ENCODE measurements at places on chromosomes 7 and 10. TPM values are rescaled to one million over a fixed set of nuclear protein-coding genes. Genes with fewer than 3 reads are reported as not detected.

Gene LRRC17
- 1.6 TPM for total RNA-seq

Gene TSPAN12
- total RNA-seq, result 17.3 TPM

GRCh38 chr10:70465832-70466231 is 12.7 kb upstream of the PALD1 start:
- H3K36me3 ChIP-seq, result no peaks in the 10 kb centered on the region
- no peak overlapping the region for H3K4me3 ChIP-seq
- H3K27ac ChIP-seq, result no peak overlapping the region

- DNase-seq, result no peak
- peaks cover 36% of the 10 kb centered on the region for H3K36me3 ChIP-seq
- peaks cover 2% of the 10 kb centered on the region for H3K4me1 ChIP-seq
- no peak overlapping the region for H3K4me3 ChIP-seq
Measured at GRCh38 chr10:132616170-132616995, 78.8 kb downstream of the INPP5A start.

GRCh38 chr7:40403703-40404476 is 269.1 kb downstream of the SUGCT start:
- H3K27me3 ChIP-seq, result no peaks in the 10 kb centered on the region
- DNase-seq, result no peak
- H3K36me3 ChIP-seq, result no peaks in the 10 kb centered on the region
- no peak overlapping the region for H3K27ac ChIP-seq
- no peaks in the 10 kb centered on the region for H3K4me1 ChIP-seq
- no peak overlapping the region for H3K4me3 ChIP-seq

Data from WTC11 (cell line).